ENCODE measurements at places on chromosomes 6 and 20.

DNA sequence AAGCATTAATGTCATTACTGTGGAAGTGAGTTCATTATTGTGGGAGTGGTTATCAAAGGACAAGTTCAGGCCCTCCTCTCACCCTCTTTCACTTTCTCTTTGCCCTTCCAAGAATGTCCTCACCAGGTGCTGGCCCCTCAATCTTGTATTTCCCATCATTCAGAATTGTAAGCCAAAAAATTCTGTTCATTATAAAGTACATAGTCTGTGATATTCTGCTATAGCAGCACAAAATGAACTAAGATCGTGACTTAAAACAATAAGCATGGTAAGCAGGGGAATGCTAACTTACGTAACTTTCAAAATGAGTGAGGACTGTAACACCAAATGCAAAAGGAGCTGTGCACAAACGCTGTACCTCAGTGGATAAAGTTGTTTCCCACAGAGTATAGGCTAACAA, 515.7 kb upstream of the BTBD3 start:
- DNase-seq, result no peak

DNA sequence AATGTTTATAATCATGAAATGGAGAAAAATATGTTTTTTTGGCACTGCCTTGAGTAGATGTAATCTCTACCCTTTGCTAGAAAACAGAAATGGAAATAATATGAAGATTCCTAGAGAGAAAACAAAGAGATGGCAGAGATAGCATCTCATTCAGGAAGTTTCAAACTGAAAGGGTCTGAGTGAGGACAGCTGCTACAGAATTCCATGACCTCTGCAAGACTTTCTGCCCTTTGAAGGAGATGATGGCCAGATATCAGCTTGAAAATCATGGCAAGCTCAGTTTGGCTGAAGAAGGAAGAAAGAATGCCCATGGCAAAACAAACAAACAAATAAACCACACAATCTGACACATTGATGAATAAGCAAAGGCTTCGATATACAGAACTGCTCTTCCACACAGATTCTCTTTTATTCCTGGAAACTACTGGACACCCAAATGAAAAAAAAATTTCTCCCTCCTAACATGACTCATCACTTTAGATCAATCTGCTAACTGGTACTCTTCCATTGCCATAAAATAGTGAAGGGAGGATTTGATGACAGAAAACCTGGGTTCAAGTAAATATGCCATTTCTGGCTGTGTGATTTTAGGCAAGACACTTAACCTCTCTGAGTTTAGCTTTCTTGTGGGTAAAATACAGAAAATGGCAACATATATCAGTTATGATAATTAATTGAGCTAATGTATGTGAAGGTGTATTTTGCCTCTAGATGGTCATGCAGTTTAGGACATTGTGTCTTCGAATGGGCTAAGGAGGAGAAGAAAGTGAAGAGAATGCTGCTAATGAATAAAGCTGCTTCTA, 105.9 kb upstream of the SPACA1 start:
- DNase-seq, result no peak

DNA sequence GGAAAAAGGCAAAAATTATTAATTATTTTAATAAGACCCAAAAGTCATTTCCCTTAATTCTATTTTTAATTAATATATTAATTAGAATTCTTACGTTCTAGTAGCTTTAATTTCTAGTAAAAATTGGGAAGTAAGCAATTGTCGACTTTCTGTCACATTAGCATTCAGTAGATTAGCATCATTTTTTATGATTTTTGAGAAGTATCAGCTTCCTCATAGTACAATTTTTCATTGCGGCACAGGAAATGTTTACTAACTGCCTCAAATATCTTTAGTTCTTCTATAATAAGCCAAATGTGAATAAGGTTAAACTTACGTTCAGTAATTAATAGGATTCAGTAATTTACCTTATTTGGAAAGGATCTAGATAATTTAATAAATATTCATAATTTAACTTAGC, 687.4 kb downstream of the EPM2A start:
- DNase-seq, result no peak

- no peak for DNase-seq
Observed at GRCh38 chr6:85412911-85413430, 36.9 kb upstream of the NT5E start.

DNA sequence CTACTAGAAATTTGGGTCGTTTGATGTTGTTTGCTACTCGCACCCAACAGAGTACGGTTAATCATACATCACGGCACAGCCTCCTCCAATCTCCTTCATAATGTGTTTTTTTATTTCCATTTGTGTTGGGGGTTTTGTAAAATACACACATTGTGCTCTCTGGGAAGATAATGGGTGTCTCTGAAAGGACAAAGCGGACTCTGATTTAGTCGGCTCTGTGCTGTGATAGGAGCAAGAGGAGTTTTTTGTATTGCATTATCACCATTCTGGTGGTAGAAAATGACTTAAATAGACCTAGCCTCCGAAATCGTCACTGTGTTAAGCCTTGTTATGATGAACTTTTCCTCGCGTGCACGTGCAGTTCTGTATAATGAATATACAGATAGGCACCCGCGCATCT, 196.3 kb downstream of the CDH4 start:
- DNase-seq, result no peak

DNA sequence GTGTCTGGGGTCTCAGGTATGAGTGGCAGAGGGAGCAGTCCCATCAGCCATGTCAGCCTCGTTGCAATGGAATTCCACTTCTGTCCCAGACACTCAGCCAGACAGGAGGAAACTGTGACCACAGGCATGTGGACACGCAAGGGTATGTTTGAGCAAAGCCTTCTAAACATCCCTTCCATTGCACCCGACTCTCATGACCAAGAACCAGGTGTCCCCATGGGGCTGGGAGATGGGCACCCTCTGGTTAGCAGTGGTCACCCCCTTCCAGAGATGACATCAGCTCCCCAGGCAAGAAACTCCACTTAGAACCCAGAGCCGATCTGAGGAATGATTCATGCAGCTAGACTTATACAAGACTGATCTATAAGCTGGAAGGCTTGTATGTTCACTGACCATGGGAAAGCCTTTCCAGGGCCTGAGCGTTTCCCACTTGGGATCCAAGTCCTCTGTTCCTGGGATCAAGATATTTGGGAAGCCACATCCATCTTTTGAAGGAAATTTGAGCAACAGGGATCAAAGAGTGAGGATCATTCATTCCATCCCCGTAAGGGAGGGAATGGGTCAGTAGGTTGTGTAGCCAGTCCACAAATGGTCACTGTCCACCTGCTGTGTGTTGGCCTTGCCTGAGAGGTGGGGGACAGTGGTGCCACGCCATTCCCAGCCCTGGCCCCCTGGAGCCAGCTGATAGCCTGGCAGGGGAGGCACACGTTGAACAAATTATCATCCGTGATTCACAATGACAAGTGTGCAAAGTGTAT, 3.9 kb upstream of the MRGBP start:
- no peak for DNase-seq

DNA sequence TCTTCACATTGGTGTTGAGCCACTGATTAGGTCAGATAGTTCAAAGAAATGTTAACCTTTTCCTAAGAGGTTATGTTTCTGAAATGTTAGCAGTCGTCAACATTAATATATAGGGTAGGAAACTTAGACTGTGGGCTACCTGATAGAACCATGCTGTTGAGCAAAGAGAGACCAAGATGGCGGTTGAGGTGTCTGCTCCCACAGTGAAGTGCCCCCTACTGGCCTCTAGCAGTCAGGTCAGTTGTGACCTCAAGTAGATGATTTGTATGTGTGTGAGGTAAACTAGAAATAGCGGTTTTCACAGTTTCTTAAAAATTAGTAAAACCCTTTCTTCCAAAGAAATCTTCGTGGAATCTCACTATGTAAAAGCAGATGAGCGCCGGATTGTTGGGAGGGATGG, 40.3 kb downstream of the MTHFD1L start:
- DNase-seq, result no peak

- no peak for DNase-seq
Observed at GRCh38 chr6:29263001-29263400, 38.5 kb upstream of the OR14J1 start.

DNA sequence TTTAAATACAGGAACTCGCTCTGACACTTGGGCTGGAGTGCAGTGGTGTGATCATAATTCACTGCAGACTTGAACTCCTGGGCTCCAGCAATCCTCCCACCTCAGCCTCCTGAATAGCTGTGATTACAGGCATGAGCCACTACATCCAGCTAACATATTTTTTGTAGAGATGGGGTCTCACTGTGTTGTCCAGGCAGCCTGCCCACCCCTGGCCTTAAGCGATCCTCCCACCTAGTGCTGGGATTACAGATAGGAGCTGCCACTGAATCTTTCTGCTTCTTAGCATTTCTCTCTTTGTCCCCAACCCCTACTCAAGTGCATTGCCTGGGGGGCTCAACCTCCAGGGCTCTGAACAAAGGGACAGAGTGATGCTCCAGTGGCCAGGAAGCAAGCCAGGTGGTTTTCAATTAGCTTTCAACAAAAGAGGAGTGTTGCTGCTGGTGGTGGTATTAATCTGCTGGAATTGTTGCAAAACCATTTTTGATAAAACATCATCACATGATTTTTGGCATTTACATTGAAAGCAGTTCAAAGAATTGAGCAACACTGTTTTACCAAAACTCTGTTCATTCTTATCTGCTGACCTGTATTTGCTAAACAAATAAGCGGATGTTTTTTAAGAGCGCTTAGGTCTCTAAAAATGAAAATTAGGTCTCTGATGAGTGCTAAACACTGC, 40.4 kb upstream of the BPIFA2 start:
- DNase-seq, result no peak

- no peak for DNase-seq
Observed at GRCh38 chr6:47701363-47701762, 3.0 kb downstream of the ADGRF4 start.

DNA sequence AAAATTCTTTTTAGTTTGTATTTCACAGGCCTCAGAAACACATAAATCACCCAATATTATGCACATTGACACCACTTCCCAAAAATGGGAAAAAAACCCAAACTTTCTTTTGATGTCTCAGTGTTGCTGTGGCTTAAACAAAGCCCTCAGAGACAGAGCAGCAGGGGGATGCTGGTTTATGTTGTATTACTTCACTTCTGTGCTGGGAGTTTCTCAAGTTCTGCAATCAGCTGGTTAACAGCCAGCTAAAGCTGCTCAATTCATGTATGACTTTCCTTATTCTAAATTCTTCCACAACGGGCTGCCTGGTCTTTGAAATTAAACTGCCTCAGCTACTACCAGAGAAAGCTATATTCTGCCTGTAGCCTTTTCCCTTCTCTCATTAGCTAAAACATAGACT, 5.6 kb downstream of the FILIP1 start:
- DNase-seq, result no peak

DNA sequence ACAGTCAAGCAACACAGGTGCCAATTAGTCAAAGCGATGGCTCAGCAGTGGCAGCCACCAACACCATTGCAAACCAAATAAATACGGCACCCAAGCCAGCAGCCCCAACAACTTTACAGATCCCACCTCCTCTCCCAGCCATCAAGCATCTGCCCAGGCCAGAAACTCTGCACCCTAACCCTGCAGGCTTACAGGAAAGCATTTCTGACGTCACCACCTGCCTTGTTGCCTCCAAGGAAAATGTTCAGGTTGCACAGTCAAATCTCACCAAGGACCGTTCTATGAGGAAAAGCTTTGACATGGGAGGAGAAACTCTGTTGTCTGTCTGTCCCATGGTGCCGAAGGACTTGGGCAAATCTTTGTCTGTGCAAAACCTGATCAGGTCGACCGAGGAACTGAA, 30.6 kb downstream of the KHDC1L start:
- DNase-seq, result no peak

DNA sequence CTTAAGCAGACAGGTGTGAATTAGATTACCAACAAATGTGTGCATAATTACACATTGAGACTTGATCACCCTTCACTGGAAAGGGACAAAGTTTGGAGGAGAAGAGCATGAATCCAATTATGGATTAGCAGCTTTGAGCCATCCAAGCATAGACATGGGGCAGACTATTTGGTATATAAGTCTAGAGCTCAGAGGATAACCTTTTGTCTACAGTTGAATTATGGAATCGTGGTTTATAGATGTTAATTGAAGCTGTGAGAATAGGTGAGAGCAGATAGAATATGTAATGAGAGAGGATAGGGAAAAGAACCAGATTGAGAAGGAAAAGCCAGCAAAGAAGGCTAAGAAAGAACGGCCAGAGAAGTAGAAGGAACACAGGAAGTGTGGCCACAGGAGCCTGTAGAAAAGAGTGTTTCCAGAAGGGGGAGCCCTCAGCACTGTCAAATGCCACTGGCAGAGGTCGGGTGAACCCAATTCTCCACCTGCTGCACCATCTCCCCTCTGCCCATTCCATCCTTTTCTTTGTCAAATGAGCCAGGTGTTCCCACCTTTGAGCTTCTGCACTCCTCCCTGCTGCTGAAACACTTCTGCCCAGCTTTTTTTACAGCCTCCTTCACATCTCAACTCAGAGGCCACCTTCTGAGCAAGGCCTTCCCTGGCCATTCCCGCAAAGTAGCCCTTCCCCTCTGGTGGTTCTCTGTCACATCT, 7.3 kb downstream of the DNTTIP1 start:
- no peak for DNase-seq

GRCh38 chr6:27837625-27838057, 74.6 kb downstream of the OR2B2 start:
- no peak for DNase-seq

DNA sequence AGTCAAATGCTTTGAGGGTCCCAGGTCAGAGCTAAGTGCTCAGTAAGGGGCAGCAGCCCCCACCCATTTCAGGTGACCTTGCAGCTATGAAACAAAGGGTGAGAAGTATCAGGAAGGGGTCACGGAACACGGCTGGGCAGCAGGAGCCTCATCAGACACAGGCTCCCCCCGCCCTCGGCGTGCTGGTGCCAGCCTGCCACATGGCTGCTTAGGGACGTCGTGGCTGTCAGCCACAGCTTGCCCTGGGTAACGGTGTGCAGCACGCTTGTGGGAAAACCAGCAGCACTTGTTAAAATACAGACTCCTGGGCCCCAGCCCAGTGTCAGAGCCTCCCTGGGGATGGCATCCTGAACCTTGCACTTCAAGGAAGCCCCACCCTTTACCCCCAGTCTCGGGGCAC, 39.3 kb downstream of the SSR1 start:
- no peak for DNase-seq

DNA sequence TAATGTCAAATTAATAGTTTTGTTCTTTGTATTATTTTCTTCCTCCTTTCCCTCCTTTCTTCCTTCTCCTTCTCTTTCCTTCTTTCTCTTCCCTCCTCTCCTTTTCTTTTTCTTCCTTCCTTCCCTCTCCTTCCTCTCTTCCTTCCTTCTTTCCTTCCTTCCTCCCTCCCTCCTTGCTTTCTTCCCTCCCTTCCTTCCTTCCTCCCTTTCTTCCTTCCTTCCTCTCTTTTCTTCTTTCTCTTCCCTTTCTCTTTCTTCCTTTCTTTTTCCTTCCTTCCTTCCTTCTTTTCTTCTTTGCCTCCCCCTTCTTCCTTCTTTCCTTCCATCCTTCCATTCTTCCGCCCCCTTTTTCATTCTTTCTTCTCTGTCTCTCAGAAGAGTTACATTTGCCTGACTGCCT, 518.2 kb upstream of the ID4 start:
- DNase-seq, result no peak

- DNase-seq, result no peak
Observed at GRCh38 chr20:35327074-35327976, 35.1 kb upstream of the FAM83C start.

DNA sequence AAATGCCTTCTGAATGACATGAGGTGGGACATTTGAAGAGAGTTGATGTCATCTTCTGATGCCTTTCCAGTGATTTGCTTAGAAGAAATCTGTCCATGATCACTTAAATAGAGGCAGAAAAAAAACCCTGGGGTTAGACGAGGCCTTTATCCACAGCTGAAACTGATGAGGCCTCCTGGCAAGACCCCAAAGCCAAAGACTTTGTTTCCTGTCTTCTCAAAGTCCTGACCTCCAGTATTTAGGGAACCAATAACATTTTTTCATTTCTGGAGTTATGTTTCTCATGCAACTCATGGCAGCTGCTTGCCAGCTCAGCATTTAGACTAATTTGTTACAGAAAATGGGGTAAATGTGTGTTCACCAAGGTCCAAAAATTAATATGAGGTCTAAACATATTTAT, 248.0 kb upstream of the PRDM1 start:
- no peak for DNase-seq

Data from GM12864 (cell line).